ENCODE measurements at places on chromosomes 6 and 20. TPM values are rescaled to one million over a fixed set of nuclear protein-coding genes. Genes with fewer than 3 reads are reported as not detected.

Gene CDH4
- polyA plus RNA-seq = 1.0 TPM

Gene CFB
- 1.7 TPM for polyA plus RNA-seq

GRCh38 chr6:137191236-137191635, 17.8 kb upstream of the IL22RA2 start:
- DNase-seq = no peak

DNA sequence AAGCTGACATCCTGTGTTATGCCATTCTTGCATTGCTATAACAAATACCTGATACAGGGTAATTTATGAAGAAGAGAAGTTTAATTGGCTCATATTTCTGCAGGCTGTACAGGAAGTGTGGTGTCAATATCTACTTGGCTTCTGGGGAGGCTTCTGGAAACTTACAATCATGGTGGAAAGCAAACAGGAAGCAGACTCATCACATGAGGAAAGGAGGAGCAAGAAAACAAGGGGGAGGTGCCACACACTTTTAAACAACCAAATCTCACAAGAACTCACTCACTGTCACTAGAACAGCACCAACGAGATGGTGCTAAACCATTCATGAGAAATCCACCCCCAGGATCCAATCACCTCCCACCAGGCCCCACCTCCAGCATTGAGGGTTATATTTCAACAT, 143.1 kb upstream of the GGTLC1 start:
- no peak for DNase-seq

DNA sequence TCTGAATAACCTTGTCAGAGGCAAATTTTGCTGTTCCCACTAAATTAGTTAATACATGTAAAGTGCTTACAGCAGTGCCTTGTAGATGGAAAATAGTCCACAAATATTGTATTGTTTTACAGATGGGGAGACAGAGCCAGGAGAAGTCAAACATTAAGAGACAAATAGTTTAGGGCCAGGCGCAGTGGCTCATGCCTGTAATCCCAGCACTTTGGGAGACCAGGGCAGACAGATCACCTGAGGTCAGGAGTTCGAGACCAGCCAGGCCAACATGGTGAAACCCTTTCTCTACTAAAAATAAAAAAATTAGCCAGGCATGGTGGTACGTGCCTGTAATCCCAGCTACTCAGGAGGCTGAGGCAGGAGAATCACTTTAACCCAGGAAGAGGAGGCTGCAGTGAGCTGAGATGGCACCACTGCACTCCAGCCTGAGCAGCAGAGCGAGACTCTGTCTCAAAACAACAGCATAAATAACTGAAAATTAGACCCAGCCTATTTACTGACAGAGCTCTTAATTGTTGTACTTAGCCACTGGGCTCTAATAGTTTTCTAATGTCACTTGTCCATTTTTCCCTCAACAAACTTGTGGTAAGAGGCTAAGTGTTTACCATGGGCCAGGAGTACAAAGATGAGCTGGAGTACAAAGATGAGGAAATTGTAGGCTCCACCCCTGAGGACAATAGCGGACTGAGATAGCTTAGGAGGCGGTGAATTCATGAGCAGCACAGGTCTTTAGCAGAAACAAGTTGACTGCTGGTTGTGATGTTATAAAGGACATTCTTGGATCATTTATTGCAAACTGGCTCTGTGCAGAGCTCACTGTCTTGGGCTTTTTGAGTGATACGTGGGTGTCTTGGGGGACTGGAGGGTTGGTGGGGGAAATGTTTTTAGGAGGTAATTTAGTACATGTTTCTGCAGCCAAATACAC, 6.4 kb downstream of the ZSWIM3 start:
- DNase-seq = no peak

DNA sequence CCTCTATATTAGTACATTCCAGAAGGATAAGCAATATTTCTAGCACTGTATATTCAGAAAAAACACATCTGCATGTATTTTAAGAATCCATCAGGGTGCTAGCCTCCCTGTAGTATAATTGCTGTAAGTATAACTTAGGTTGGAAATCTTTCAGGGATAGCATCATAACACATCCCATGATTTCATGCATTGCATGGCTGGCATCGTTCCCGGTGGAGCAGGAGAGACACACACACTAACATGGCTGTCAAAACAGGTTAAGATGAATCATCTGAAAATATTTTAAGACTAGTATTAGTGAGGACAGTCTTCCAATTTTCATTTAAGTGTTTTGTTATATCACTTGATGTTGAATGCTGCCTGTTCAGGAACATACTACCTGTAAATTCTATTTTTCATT, 32.1 kb upstream of the CENPW start:
- peak; percentile 78 for DNase-seq

Measured in hindlimb muscle (tissue), 1 donor.